ENCODE measurements at places on chromosomes 4 and X.

GRCh38 chr4:189822326-189822725 lies 118.3 kb upstream of the FRG1 start:
- no peak for DNase-seq

- no peak for DNase-seq
Measured at GRCh38 chrX:20718592-20719380, 452.1 kb upstream of the RPS6KA3 start.

DNA sequence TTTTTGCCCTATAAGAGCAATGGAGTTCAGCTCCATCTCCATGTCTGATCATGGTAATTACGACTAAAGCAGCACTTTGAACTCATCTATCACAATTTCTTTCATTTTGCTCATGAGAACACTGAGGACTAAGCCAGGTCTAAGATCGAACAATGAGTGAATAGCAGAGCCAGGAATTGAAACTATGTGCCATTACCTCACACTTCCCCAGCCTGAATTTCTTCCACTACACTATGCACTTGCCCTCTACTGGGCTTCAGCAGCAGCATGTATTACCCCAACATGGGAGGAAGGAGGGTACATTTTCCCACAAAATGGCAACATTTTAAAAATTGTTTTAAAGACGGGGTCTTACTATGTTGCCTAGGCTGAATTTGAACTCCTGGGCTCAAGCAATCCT lies 274.7 kb upstream of the FGF13 start:
- no peak for DNase-seq

DNA sequence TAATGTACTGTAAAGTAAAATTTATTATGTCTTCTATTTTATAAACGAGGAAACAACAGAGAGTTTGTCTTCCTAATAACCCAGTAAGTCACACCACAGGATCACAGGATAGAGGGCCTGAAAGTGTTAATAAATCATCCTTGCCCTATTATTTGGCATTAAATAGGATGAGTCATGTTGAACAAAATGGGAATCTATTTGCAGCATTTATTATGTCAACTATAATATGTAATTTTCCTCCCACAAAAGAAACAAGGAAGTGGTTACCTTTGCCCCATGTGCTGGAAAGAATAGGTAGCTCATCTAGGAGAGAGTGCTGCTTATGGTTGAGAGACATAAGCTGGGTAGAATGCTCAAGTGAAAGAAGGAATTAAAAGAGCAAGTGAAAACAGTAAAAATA lies 237.6 kb upstream of the NDST3 start:
- no peak for DNase-seq

GRCh38 chrX:150548684-150549083 lies 19.7 kb upstream of the MTM1 start:
- DNase-seq = no peak

DNA sequence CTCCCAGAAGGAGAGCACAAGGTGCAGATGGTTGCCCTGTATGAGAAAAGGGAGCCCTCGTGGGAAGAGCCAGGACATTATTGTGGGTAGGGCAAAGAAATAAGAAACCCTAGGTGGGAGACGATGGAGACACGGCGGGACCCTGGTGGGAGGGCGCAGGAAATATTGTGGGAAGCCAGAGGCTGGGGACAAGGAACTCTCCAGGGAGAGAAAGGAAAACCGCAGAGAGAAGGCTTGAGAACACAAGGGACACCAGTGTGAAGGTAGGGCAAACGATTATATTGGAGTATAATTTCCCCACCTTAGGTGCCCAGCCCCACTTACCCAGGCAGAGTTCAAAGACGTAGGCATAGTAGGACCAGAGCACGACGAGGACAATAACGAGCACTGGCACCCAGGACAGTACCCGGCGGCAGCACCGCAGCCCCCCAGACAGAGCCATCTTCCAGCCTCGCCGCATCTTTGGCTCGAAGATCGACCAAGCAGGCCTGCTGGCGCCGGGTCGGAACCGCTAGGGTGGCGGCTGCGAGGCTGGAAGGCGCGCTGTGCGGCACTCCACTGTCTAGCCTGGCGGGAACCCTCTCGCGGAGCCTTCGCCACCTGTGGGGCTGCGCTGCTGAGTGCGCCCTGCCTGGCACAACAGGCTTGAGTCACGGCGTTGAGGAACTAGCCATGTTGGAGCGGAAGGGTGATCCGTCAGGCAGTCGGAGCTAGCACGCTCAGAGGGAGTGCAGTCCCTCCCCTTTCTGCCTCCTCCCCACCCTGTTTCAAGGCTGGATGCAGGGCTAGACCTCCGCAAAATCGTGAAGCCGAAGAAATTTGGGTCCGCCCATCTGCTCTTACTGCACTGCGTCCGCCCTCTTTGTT lies at the start of gene ZDHHC15:
Gene ZDHHC15 (minus strand): TSS at position 473 of the 867 bp plus-strand sequence. CDS start 13 bp downstream, at position 460.
- peak; percentile 62 for DNase-seq

GRCh38 chrX:127025013-127025412 lies 205.5 kb downstream of the PRR32 start:
- no peak for DNase-seq

GRCh38 chrX:77975755-77976154 lies 6.3 kb upstream of the PGAM4 start:
- no peak for DNase-seq

DNA sequence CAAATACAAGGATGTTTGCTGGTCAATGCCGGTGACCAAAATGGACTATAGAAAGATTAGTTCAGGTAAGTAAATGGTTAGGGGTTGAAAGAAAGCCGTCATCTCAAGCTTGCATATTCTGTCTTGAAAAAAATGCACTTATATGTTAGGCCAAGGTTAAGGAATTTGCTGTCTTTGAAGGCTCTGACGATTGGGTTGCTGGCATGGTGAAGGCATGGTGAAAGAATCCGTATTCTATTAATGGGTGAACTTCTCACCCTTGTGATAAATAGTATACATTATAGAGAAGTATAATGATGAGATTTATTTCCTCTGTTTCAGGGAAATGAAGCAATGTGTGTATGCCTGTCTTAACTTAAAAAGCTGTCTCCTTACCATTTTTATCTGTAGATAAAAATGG lies 132.6 kb downstream of the ADGRL3 start:
- no peak for DNase-seq

GRCh38 chr4:61275241-61275640 lies 75.1 kb downstream of the ADGRL3 start:
- no peak for DNase-seq

DNA sequence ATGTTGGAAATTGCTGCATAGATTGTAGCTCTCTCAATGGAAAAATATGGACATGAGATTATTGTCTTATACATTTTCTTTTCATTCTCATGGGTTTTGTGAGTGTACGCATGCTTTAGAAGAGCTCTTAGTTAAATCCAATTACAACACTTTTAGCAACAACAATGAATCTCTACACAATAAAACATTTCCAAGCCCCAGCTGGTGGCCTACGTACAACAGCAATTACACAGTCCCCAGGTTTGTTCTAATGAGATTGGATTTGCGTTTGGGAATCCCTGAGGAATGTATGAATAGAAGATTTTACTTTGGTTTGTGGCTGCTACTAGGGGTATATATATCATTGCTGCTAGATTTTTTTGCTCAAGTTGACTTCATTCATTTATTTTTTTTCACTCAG lies 98.6 kb downstream of the FHDC1 start:
- DNase-seq = no peak

GRCh38 chr4:187840814-187841213 lies 154.8 kb upstream of the ZFP42 start:
- no peak for DNase-seq

DNA sequence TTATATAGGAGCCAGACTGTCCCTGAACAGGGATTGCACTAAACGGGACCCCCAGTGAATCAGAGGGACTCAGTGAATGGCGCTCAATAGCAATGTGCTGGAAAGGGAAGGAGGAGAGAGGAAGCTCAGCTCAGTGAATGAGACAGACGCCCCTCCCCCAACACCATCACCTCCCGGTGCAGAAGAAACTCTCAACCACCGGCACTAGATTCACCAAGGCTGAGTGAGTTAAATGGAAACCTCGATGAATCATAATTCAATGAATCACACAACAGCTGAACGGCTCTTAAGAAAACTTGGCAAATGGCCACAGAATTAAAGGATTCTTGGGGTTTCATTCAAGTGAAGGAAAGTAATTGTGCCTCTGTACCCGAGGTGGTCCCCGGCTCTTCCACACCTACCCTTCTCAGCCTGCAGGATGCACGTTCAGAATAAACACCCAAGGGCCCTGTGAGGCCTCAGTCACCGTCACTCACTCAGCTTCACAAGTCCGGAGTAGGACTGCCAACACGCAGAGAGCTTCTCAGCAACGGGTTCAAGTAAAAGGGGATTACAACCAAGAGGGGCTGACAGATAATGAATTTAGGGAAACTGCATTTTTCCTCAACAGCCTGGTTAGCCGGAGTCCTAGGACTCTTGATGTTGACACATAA lies 29.3 kb downstream of the CRMP1 start:
- peak; percentile 35 for DNase-seq

GRCh38 chr4:20960291-20960690 lies 260.0 kb downstream of the PACRGL start:
- DNase-seq = no peak

DNA sequence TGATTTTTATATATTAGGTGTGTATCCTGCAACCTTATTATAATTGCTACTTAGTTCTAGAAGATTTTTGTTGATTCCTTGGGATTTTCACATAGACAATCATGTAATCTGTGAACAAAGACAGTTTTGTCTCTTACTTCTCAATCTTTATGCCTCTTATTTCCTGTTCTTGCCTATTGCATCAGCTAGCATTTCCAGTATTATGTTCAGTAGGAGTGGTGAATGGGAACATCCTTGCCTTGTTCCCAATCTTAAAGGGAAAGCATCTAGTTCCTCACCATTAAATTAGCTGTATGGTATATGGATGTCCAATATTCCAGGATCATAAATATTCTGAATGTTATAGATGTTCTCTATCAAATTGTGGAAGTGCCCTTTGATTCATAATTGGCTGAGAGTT lies 41.8 kb downstream of the AWAT2 start:
- no peak for DNase-seq

- peak; percentile 19 for DNase-seq
Measured at GRCh38 chr4:64417974-64418373, 8.7 kb upstream of the TECRL start.

GRCh38 chr4:48963042-48963679 lies 22.9 kb upstream of the CWH43 start:
- peak; percentile 91 for DNase-seq

DNA sequence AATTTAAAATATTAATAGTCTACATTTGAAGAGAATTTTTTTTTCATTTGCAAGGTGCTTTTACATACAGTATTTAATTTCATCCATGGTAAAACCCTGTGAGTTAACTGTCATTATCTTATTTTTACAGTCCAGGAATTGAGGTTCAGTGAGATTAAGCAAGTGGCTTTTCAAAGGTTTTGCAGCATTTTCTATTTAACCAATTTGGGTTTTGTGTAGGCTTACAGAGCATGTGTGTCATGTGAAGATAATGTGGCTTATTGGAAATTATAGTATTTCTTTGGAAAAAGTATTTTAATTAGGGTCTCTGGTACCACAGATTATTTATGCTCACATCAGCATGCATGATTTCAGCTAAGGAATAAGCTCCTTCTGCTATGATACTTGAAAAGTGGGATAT lies 4.5 kb downstream of the XK start:
- DNase-seq = no peak

- DNase-seq = peak; percentile 46
Measured at GRCh38 chr4:160026721-160027120, 923.8 kb downstream of the RAPGEF2 start.

DNA sequence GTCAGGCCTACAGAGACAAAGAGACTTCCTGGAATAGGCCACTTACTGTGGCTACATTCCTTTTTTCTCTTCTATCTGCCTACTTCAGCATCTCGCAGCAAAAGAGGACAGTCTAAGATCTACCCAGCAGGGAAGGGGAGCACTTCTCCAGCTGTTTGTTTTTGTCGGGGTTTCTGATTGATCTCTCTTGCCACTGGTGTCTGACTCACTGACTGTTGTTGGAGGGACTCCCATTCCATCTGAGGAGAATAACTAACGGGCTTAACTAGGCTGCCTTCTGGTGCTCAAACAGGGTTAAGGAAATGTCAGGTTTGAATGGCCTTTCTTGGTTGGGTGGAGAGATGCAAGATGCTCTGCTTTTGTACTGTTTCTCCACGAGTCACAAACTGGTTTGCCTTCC lies 100.2 kb upstream of the TMEM164 start:
- no peak for DNase-seq
